ENCODE measurements at places on chromosomes 7 and 10. TPM values are rescaled to one million over a fixed set of nuclear protein-coding genes. Genes with fewer than 3 reads are reported as not detected.

DNA sequence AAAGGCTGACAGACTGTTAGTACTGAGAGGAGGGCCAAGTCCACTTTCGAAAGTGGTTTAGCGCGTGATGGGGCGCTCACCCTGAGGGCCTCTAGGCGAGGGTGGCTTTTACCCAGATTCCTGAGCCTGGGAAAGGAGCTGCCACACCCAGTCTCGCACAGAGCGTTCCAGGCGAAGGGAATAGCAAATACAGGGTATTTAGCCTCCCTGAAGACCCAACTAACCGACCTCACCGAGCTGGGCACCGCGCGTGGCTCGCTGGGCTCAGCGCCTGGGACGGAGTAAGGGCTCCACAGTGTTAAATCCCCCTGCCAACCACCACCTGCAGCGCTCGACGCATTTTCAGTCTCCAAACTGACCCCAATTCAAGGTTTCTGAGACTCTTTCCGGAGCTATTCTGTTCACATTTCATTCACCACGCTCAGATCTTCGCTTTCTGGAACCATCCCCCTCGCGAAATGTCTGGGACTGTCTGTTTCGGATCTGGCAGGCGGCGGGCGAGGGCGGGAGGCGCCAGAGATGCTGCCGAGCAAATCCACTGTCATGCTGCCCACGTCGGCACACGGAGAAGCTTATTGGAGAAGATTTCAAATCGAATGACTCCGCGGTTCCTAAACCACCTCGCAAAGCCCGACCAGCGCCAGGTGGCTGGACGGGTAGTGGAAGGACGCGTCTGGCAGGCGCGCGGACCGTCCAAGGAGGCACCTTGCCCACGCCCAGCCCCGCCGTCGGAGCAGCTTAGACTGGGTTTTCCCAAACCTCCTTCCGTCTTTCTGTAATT, 1.4 kb upstream of the OSBPL3 start:
- no peak for DNase-seq

DNA sequence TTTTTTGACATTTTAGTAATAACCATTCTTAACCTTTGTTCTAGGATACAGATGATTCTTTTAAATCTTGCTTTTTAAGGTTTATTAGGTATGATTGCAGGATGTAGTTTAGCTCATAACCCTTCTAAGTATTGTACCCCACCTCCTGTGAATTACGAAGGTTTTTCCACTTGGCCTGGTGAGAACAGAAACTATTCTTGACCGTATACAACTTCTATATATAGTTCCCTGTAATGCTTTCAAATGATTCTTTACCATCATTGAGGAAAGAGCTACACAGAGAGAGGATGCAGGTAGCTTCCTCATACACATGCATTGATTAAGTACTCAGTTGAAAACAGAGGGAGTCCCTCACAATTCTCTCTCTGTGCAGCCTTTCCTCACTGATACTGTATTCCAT, 86.3 kb downstream of the PALS2 start:
- peak; percentile 27 for DNase-seq

- no peak for DNase-seq
These were observed 50.1 kb downstream of the RBM20 start for GRCh38 chr10:110694263-110694662.

GRCh38 chr7:84107259-84107658, 87.3 kb downstream of the SEMA3A start:
- no peak for DNase-seq

DNA sequence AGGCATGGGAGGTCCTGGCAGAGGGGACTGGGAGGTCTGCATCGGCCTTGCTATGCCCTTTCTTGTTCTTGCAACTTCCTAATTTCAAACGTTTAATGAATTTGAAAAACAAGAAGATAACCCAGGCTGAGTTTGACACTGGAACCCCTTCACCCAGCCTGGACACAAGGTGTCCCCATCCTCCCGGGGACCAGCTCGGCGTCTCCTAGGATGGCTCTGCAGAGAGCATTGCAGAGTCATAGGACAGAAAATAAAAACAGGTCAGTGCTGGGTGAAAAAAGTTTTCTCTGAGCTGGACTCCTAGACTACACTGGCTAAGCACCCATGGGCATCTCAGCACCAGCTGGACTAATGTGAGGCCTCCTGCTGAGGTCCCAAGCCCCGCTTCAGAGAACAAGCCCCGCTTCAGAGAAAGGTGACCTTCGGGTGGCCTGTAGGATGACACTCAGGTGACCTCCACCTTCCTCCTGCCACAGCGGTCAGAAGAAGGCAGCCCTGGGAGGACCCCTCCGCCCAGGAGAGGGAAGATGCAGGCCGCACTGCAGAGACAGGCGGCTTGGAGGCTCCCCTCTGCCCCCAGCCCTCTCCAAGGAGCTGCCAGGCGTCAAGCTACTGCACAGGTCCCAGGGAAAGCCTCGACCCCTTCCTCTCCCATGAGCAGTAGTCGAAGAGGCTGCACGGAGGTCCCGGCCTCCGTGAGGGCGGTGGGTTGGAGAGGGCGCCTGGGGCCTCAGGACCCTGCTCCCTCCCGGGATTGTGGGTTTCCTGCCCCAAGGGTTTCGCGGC, 9.3 kb upstream of the UNCX start:
- no peak for DNase-seq

DNA sequence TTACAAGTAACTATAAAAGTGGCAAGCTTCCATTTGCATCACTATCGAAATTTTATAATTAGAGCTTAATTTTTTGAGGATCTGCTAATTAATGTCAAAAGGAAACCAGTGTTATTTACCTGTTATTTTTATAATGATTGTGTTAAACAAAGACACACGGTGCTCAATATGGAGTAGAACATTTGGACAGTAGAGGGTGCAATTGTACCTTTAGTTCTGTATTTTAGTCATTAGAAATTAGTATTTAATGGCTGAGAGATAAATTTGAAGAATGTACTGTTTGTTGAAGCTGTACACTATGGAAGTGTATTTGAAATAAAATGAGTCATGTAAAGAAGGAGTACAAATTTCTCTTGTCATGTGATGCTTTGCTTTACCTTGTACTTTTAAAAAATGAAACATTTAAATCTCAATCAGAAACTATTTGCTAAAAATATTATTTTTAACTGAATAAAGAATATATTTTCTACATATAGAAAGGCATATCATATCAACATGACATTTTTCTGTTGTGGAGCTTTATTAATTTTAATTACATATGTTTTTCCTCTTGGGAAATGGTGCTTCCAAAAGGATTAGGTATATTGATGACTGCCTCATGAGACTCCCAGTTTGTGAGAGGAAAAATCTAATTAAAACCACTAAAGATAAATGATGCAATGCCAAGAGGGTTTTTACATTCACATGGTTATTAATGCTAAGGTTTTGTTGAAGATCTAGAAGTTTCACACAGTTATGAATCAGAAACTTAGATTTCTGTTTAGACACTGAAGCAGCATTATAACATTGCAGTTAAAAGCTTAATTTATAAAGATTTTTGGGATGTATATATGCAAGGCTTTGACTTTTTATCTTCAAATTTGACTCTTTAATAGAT, 10.4 kb upstream of the PRKG1 start:
- no peak for DNase-seq

- DNase-seq: no peak
These were observed 12.9 kb downstream of the JCAD start for GRCh38 chr10:30046476-30046875.

DNA sequence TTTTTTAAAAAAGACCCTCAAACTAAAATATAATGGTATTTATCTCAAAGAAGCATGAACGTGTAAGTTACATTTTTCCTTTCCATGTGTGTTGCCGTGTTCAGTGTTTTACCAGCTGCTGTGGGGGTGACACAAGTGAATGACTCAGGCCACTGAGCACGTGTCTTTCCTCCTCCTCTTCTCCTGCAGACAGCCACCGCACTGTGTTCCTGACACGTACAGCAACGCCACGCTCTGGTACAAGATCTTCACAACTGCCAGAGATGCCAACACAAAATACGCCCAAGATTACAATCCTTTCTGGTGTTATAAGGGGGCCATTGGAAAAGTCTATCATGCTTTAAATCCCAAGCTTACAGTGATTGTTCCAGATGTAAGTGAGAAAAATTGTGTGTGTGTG, 29.7 kb downstream of the TMEM248 start:
- DNase-seq: no peak

GRCh38 chr10:89644967-89645741, at the start of gene PANK1:
Gene PANK1 (minus strand): TSS chr10:89645242. CDS start chr10:89644891, 351 bp downstream.
- DNase-seq: peak; percentile 34

GRCh38 chr7:26627891-26628341, 236.5 kb downstream of the SKAP2 start:
- DNase-seq: no peak

- DNase-seq: no peak
These were observed 265.0 kb upstream of the TCERG1L start for GRCh38 chr10:131576341-131577177.

DNA sequence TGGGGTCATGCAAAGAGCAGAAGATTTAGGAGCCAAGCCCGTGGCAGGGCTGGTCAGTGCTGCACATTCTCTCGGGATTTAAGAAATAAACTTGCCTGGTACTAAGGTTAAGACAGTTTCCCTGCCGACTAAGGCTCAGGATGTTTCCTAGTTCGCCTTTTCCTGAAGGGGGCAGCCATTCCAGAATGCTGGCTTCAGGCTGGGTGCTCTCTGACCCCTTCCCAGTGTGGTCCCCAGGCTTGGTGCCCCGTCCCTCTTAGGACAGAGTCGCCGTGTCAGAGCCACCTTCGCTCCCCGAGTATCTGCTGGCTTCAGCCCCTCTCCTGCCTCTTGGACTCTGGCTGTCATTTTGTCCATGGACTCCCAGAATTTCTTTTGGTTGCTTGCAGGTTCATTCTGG, 117.2 kb downstream of the ELFN1 start:
- no peak for DNase-seq

- DNase-seq: no peak
These were observed 28.2 kb downstream of the UBE2H start for GRCh38 chr7:129924602-129925001.

GRCh38 chr7:69763513-69763912, 165.2 kb downstream of the AUTS2 start:
- no peak for DNase-seq

CCDC172 gene
- total RNA-seq: not detected

CTNNA3 gene
- 0.13 TPM for total RNA-seq

PRKAR1B gene
- total RNA-seq: 41.2 TPM

NAT16 gene
- not detected for total RNA-seq

VIPR2 gene
- total RNA-seq: not detected

AHR gene
- total RNA-seq: 10.3 TPM

ITPRID1 gene
- total RNA-seq: not detected

TBL2 gene
- 28.7 TPM for total RNA-seq

PLXNA4 gene
- 0.03 TPM for total RNA-seq

SUV39H2 gene
- total RNA-seq: 25.8 TPM

STRIP2 gene
- 1.7 TPM for total RNA-seq

All from GM12878 (cell line).